ENCODE measurements at places on chromosomes 6 and 20.

DNA sequence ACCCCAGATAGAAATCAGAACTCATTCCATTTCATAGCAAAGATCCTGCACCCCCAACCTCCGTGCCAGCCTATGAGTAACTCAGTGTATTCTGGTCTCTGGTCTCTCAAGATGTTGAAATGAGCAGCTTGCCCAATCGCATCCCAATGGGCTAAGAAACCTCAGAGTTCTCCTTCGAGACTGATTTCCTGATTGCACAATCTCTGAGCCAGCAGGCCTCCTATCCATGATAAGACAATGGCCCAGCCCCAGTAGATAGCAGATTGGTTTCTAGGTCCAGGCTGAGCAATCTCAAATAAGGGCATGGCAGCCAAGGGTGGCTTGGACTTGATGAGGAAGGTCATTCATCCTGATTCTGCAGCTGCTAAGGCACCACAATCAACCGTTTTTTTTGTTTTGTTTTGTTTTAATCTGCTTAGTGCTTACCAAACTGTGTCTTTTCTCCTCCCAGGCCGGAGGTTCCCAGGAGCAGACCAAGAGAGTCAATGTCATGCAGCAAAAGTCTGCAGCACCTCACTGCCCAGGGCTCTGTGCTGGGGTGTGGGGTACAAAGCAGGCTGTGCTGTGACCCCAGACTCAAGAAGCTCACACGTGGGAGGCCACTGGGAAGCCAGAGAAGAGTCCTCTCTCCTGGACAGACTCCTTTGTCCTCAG lies 125.1 kb upstream of the NXT1 start:
- DNase-seq = no peak

DNA sequence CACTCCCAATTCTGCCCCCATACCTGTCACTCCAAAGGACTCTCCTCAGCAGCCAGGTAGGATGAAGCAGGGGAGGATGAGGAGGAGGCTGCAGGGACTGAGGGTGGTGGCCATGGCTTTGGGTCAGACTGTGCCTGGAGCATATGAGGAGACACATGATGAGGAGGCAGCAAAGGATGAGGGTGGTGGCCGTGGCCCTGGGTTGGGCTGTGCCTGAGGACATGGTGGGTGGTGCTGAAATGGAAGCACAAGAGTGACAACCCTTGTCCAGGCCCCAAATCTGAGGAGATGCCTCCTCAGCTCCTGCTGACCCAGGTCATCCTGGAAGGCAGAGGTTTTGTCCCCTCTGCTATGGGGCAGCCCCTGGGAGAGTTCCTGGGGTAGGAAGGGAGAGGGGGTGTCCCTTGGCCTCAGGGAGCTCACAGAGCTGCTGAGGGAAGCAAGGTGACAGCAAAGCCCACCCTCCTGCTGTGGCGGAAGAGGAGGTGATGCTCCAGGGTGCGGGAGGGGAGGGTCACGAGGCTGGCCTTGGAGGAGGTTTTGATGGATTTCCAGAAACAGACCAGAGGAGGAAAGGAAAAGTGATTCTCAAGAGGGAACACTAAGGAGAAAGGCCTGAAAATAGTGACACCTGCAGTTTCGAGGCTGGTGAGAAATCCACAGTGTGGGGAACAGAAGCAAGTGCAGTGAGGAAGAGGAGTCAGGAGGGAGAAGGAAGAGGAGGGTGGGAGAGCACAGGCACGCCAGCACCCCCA lies 4.6 kb downstream of the RAET1G start:
- DNase-seq = no peak

DNA sequence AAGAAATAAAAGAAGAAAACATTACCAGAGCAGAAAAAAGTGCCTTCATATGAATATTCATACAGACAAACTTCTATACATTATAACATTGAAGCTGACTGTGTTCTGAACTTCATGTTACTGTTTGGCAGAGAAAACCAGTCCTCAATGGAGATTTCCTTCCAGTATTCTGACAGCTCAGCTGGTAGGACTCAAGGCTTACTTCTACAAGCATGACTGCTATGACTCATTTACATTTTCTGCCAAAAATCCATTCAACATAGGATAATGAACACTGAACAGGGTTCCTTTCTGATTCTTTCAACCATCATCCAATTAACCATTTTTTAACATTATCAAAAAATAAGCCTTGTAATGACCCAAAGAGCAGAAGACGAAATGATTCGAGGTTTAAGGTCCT lies 25.4 kb downstream of the COL9A1 start:
- no peak for DNase-seq

DNA sequence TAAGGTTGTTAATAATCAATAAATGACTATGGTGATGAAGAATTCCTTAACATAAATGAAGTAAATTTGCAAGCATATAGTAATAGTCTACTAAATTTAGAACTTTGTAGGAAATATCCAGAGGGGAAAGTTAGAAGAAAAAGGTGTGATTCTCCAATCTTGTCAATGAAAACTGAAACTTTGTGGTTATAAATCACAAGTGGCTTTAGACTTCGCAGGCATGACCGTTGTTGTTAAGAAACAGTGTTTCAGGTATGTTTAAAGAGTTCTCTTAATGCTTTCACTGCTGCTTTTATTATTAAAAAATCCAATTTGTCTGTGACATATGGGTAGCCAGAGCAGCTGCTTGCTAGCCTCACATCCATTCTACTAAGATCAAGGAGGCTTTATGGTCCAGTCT lies 475.6 kb upstream of the ADGRB3 start:
- no peak for DNase-seq

GRCh38 chr6:29011276-29011734 lies 6.2 kb upstream of the ZNF311 start:
- peak; percentile 62 for DNase-seq

DNA sequence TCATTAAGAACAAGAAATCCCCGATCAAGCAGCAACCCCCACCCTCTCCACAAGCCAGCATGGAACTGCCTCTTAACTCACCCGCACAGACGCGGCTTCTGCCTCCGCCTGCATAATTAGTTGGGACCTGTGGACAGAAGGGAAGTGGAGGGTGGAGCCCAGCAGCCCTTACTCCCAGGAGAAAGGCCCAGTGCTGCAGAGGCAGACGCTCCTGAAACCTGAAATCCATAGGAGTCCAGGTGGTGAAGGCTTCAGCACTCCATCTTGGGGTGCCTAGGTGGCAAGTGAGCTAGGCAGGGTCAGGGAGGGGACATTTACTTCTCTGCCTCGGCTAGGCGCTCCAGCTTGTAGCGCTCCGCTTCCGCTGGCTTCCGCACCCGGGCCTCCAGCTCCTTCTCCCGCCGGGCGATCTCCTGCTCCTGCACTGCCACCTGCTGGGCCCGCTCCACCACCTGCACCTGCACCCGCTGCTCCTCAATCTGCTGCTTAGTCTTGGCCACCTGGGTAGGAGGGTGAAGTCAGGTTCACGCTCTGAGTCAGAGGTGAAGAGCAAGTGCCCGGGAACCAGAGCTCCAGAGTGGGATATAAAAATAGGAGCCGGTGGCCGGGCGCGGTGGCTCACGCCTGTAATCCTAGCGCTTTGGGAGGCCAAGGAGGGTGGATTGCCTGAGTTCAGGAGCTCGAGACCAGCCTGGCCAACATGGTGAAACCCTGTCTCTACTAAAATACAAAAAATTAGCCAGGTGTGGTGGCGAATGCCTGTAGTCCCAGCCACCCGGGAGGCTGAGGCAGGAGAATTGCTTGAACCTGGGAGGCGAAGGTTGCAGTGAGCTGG lies 10.7 kb downstream of the TUBB start:
- peak; percentile 92 for DNase-seq

DNA sequence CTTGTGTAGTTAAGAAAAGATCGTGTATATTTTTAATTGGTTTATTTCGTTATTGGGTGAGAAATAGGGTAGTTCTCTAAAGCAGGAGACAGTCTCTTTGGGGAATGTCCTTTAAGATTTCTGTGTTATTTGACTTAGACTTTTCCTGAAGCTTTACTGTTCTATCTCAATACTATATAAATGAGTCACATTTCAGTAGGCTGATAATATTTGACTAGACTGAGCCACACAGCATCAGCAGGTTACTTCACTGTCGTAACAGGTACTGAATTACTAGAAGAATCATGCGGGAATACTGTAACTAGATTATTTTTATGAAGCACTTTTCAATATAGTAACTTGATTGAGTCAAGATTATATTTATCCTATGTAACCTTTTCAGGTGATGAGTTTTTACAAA lies 1.4 kb downstream of the SMAP1 start:
- DNase-seq = no peak

- DNase-seq = no peak
These were observed 272.2 kb upstream of the MAP3K7 start for GRCh38 chr6:90859056-90859455.

GRCh38 chr20:24993337-24994185 lies 1.0 kb upstream of the APMAP start:
- no peak for DNase-seq

DNA sequence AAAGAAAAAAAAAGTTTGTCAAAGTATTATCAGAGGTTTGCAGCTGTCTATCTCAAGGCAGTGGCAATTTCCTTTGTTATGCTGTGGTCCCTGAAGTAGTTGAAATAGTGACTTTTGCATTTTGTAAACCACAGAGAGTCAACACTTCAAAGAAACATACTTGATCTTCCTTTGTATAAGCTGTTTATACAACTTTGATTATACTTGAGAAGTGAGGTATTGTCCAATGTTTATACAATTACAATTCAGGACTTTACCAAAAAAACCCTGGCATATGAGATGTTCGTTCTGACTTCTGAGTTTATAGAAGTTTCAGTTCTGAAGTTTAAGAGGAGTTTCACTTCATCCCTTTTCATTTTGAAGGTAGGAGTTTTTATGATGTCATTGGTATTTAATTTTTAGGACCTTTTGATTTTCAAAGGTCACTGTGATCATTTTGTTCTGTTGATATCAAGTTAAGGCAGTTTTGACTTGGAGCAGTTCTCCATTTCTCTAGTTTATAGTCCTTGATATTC lies 4.0 kb downstream of the STK4 start:
- DNase-seq = no peak

- no peak for DNase-seq
These were observed 4.6 kb upstream of the REV3L start for GRCh38 chr6:111487661-111488060.

DNA sequence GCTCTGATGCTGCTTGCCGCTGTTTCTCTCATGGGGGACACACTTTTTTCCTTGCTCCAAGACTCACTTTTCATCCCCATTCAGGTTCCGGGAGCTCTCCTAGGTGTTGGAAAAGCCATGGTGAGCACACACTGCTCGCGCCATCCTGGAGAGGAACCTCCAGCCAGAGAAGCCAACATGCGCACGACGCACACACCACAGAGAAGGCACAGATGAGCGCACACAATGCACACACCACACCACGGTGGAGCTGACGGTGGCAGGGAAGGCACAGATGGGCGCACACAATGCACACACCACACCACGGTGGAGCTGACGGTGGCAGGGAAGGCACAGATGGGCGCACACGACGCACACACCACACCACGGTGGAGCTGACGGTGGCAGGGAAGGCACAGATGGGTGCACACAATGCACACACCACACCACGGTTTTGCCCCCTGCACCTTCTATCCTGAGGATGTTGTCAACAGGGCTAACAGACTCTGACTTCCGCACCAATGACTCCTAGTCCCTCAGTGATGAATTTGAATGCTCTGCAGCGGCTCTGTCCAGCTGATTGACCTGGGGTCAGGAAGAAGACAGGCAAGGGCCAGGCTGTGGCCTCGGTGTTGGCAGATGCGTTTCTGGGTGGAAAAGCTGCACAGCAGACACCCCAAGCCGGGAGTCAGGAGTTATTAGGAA lies 154.7 kb downstream of the ERMARD start:
- DNase-seq = no peak

Data from stimulated activated CD4-positive, alpha-beta T cell treated with anti-CD3 and anti-CD28 coated beads, Interleukin-15, amount 100 ng/mL, for 24 hours (primary cell).